Lower leg skin (tissue), 4 donors: ENCODE measurements at places on chromosomes 16 and 17. TPM values are rescaled to one million over a fixed set of nuclear protein-coding genes. Genes with fewer than 3 reads are reported as not detected.

- DNase-seq: no peak
Observed at GRCh38 chr17:3282901-3283300, 15.3 kb downstream of the OR3A1 start.

Gene ANKRD40
- 22.6 TPM for total RNA-seq

GRCh38 chr17:81198826-81199481 is 23.8 kb downstream of the CEP131 start:
- DNase-seq: no peak

GRCh38 chr16:86555704-86556075 is 655 bp upstream of the MTHFSD start:
- no peak for DNase-seq

Gene SCARF1
- 8.3 TPM for total RNA-seq

- DNase-seq: no peak
Observed at GRCh38 chr17:38673707-38674013, 1.1 kb downstream of the EPOP start.

DNA sequence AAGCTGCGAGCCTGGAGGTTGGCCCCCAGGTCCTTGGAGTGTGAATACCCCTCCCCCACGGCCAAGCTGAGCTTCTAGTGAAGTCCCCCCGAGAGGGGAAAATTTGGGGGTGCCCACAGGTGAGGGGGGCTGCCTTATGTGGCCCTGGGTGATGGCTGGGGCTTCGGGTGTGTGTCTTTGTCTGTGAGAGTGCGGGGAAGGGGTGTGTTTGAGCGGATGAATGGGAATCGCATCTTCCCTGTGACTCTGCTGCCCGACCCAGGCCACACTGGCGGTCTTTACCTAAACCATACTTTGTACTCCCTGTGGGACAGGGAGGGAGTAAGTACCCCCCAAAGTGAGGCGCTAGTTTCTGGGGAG is 1.3 kb downstream of the SBK1 start:
- DNase-seq: no peak
